Inflammatory macrophage (primary cell): ENCODE measurements at places on chromosomes 2 and 18.

DNA sequence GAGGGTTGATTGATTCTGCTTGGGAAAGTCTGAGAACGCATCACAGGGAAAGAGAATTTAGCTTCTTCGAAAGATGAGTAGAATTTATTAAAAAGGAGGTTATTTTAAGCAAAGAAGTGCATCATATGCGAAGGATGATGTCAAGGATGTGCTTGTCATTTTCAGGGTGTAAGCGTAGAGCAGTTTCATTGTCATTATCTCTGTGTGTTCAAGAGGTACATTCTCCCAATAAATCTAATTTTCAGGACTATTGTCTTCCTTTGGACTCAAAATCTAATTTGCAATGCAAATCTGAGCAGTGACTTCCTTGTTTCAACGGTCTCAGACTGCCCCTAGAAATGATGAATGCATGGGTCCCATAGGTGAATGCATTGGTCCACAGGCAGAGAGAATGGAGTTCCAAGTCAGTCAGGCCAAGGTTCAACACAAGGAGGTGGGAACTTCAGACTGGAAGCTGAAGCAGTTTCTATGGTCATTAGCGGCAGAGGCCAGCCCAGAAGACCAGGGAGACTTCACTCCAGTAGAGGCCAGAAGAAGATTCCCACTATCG lies 99.8 kb downstream of the CDC42EP3 start:
- no peak for DNase-seq

- DNase-seq: no peak
These were observed 26.8 kb upstream of the HAAO start for GRCh38 chr2:42819160-42819559.

GRCh38 chr2:157223624-157224205 lies 33.8 kb upstream of the GALNT5 start:
- no peak for DNase-seq

- DNase-seq: no peak
These were observed 75.3 kb upstream of the PROKR1 start for GRCh38 chr2:68568116-68568515.

- DNase-seq: no peak
These were observed 42.3 kb downstream of the DDX1 start for GRCh38 chr2:15633971-15634346.

DNA sequence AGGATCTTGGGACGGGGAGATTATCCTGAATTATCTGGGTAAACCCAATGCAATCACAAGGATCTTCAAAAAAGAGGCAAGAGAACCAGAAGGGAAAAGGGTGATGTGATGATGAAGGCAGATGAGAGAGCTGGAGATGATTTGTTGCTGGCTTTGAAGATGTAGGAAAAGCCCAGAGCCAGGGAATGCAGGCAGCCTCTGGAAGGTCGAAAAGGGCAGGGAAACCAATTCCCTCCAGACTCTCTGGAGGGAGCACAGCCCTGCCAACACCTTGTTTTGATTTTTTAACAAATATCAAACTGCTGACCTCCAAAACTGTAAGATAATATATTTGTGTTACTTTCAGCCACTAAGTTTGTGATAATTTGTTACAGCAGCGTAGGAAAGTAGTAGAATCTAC lies 48.9 kb upstream of the IL1R2 start:
- no peak for DNase-seq

DNA sequence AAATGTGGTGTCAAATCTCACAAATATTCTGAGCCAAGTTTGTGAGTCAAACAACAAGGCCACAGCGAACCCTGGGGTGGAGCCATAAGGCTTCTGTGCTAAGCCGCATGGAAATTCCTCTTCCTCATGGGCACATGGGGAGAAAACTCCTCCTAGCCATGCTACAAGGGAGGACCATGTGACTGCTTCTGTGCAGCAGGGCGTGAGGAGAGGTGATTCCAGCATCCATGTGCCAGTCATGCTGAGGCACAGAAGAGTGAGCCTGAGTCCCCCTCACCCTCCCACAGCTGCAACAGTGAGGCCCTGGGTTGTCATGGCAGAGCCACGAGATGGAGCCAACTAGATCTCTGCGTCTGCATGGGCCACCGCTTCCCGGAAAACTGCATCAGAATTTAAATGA lies 488.8 kb upstream of the RAB6C start:
- no peak for DNase-seq

- peak; percentile 81 for DNase-seq
These were observed 30.8 kb downstream of the TBC1D8 start for GRCh38 chr2:101120124-101120996.

- DNase-seq: no peak
These were observed 60.1 kb downstream of the CLIP4 start for GRCh38 chr2:29175338-29175737.

- no peak for DNase-seq
These were observed 216.6 kb downstream of the SS18 start for GRCh38 chr18:25873833-25874232.

DNA sequence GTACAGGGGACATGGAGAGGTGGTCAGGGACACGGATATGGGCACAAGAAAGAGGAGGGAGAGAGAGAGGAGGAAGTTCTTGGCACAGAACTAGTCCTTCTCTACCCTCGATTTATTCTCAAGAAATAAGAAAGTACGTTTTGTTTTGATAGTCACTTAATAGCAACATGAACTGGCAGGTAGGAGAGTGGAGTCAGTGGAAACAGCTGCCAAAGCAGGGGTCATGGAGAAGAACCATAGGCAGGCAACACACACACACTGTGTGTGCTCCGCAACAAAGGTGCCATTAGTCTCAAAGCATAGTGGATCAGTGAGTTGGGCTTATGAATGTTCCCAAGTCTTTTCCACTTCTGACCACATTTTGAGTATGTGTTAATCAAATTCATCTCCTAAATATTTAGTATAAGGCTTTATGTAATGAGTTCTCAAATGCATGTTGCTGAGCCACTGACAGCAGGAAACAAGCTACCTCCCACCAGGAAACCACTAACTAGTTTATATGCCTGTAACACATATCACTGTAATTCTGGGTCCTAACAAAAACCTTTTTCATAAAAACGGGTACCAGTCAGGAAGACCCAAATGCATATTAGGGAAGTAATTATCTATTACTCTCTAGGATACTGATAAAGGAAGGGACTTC lies 41.1 kb downstream of the IWS1 start:
- DNase-seq: no peak

DNA sequence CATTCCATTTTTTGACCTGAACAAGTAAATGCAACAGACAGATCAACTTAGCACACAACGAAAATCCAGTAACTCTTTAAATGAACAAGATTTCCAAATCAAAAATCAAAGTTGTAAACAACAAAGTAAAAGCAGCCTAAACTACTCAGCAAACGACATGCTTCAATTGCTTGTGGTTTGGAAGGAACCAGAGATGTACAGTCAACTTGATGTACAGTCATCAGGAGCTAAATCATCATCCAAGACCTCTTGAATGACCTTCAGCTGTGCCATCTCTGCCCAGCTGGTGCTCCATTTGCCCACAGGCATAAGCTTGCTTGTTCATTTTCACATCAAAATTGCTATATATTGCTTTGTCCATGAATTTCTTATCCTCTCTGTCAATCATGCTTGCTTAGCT lies 109.8 kb downstream of the UPP2 start:
- DNase-seq: no peak

DNA sequence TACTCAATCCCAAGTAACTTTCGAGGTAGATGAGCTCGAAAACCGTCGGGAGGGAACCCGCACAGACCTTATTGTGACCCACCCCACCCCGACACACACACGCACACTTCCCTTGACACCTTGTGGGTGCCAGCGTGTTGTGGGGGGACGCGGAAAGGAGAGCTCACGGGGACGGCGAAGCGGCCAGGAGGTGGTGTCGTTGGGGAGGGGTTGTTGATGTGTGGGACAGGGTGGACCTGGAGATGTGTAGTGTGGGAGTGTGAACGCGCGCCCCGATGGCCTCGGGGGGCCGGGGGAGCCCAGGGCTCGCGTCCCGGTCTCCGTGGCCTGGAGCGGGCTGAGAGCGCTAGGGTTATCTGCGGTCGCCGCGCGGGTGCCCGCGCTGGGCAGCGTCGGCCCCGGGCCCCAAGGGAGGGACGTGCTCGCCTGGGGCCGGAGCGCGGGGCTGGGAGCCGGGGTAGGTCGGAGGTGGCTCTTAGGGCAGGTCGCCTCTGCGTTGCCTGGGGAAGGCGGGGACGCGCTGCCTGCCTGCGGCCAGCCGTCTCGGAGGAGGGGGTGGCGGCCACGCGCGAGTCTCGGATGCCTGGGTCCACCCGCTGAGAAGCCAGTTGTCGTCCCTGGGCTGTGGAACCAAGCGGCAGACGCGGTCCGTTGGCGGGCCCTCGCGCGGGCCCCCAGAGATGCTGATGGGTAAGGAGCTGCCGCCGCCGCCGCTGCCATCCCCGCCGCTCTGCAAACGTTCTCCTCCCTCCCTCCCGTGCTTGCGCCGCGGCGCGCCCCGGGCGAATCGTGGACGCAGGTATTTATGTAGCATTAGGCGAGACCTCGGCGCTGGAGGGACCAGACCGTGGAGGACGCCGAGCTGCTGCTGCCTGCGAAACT lies 1.6 kb downstream of the KLHL29 start:
- DNase-seq: no peak

GRCh38 chr2:230217424-230217823 lies 2.4 kb downstream of the SP110 start:
- DNase-seq: no peak
